ENCODE measurements at places on chromosomes 3 and 15.

- no peak for DNase-seq
Measured at GRCh38 chr3:124691599-124691998, 38.7 kb upstream of the UMPS start.

GRCh38 chr3:134810052-134810435 lies 15.0 kb downstream of the EPHB1 start:
- DNase-seq, result no peak

DNA sequence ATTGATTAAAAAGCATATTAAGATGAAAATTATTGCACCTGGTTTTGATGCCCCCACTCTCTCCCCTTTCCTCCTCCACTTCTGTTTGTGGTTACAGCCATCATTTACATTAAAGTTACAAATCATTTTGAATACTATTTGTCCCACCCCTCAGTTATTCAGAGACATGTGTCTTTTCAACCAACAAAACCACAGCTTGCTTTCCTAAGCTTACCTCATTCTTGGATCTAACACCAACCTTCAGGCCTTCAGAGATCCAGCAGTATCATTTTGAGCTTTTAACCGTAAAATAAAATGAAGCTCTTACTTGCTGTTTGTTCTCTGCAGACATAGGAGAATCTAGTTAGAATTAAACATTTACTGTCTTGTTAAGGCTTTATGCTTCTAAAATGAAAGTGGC lies 4.7 kb downstream of the PXYLP1 start:
- DNase-seq, result peak; percentile 52

- DNase-seq, result no peak
Measured at GRCh38 chr3:34175636-34176176, 377.3 kb downstream of the PDCD6IP start.
